Suppressor macrophage (primary cell): ENCODE measurements at places on chromosomes 6 and 20.

- no peak for DNase-seq
These were observed 391.9 kb downstream of the FRK start for GRCh38 chr6:115668781-115669180.

DNA sequence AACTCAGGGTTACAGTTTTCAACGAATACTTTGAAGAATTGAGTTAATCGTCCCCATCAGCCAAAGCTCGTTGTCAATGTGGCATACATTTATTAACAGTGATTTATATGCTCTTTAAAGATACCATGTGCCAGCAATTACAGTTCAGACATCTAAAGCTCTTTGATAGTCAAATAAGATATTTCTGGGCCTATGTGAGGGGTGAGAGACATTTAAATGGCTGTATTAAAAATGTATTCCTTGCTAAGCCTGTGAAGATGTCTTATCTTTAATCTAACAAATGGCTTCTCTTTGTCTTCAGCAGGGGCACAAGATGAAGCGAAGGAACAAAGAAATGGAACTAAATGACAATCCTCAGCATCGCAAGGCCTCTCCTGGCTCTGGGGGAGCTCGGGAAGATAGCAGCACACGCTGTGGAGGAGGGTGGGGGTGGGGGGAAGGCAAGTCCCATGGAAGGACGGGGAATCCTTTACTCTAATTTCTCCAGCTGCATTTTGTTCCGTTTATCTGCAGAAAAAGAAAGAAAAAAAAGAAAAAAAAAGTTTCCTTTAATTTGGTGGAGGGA lies 523.6 kb downstream of the KIF16B start:
- DNase-seq = no peak

- no peak for DNase-seq
These were observed 10.6 kb upstream of the IL17F start for GRCh38 chr6:52254731-52255378.

DNA sequence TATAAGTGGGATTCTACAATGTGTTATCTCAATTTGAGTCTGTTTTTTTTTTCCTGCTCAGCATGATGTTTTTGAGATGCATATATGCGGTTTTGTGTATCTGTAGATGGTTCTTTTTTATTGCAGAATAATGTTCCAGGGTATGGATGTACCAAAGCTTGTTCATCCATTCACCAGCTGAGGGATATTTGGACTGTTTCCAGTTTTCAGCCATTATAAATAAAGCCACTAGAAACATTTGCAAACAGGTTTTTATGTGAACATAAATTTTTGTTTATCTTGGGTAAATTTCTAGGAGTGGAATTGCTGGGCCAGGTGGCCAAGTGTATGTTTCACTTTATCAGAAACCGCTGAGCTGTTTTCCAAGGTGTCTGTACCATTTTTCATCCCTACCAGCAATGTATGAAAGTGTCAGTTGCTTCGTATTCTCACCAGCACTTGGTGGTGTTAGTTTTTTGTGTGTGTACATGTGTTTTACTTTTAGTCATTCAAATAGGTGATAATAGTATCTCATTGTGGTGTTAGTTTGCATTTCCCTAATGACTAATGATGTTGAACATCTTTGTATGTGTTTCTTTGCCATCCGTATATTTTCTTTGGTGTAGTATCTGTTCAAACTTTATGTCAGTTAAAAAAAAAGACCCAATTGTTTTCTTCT lies 124.2 kb downstream of the CEBPB start:
- no peak for DNase-seq

DNA sequence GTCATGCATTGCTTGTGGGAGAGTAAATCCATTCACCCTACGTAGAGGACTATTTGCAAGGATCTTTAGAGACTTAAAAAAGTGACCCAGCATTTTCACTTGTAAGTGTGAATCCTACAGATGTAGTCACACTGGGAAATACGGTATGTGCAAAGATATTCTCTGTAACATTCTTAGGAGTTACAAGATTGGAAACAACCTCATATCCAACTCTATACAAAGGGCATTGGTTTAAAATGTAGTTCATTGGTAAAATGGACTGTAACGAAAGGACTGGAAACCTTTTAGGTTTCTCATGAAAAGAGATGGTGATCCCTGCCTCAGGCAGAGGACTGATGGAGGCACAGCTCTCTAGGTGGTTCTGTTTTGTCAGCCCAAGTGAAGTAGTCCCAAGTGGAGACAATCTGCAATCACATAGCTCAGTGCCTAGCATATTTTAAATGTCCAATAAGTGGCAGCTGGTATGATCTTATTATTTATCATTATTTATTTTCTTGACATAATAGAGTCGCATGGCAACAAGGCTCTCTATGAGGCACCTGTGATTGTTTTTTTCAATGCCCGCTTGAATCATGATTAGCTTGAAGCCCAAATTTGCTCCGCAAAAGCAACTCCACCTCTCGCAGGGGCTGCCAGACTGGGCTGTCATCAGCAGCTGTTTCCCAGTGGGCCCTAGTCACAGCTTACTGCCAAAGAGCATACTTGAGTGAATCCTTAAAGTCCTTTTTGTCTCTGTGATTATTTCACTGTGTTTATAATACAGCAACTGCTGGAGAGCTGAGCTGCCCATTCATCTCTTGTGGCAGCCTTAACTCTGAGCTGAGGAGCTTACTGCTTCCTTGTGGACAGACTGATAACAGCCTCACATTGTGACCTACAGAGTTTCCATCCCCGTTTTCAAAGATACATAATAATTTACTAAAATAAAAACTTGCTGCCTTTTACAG lies 19.8 kb upstream of the ENPP1 start:
- no peak for DNase-seq

DNA sequence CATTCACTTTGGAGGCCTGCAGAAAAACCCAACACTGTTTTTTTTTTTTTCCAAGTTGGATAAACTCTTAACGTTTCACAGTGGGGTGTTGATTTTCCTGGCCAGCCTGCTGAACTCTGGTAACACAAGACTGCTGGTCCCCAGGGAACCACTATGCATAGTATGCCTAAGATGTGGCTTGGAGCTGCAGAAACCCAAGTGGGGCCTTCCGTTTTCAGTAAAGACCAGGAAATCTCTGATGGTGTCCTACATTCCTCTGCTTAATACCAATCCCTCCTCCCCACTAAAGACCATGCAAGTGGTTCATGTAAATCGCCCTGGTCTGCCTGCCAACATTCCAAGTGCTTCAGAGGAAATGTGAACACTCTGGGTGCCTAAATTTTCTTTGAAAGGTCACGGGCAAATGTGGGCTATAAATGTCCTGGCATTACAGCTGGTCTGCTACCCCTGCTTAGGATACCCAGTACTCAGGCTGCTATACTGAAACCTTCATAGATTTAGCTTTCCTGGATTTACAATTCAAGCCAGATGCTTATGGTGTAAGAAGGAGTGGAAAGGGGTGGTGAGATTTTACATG lies 615.4 kb downstream of the MAFB start:
- DNase-seq = no peak

DNA sequence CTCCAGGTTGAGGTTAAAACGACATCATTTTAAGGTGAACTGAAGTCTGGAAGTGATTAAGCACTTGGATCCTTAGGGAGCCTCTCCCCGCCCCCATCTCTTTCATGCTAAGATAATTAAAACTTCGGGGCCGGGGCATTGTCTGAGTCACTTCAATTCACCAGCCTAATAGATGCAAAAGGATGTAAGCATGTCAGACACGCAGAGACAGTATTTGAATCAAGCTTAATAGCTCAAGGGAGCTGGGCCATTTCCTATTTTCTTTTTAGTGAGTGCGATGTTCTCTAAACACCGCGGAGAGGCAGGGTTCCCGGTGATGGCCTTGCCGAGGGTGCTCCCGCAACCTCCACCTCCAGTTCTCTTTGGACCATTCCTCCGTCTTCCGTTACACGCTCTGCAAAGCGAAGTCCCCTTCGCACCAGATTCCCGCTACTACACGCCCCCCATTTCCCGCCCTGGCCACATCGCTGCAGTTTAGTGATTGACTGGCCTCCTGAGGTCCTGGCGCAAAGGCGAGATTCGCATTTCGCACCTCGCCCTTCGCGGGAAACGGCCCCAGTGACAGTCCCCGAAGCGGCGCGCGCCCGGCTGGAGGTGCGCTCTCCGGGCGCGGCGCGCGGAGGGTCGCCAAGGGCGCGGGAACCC lies 516 bp upstream of the IRF4 start:
- peak; percentile 30 for DNase-seq

DNA sequence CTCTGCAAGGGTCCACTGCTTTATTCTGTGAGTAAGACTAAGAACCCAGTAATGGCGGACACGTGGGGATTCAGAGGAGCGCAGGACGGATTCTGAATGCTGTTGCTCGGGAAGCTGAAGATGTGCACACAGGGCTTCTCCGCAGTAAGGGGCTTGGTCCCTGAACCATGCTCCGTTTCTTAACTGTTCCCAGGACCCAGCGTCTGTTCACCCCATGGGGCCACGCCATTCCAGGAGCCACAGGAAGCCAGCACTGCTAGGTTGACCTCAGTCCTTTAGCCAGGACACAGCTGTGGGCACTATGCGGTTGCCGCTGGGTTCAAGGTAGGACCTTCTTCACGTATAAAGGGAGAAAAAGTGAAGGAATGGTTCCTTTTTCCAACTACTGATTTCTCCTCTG lies 59.8 kb downstream of the IRF4 start:
- DNase-seq = no peak

DNA sequence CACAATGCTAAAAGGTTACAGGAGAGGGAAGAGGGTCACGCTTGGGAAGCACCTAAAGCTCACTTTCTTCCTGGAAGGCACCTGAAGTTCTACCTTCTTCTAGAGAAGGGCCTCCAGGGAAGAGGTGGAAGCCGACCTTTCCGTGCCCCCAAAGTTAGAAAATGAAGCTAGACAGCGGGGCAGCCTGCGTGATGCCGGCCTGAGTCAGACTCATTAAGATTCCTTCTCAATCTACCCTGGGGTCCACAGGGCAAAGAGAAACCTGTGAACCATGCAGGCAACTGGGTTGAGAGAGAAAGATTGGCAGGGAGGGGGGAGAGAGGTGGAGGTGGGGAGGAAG lies 54.8 kb upstream of the CCDC167 start:
- no peak for DNase-seq

- DNase-seq = no peak
These were observed 88.7 kb downstream of the PLCB1 start for GRCh38 chr20:8220716-8221115.

GRCh38 chr20:6765469-6766058 lies 1.9 kb upstream of the BMP2 start:
- DNase-seq = peak; percentile 54

GRCh38 chr20:56438284-56438683 lies 26.2 kb downstream of the CASS4 start:
- DNase-seq = no peak

DNA sequence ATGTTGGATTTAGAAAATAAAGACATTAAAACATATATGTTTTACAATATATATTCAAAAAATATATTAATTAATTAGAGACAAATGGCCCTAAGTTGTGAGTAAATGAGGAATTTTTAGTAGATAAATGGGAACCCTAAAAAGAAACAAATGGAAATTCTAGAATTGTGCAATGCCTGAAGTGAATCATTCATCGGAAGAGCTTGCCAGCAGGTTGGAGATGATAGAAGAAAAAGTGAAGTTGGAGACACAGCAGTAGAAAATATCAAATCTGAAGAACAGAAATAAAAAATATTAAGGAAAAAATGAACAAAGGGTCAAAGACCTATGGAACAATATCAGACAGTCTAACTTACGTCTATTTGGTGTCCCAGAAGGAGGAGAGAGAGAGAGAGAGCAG lies 109.4 kb upstream of the NEDD9 start:
- DNase-seq = no peak

DNA sequence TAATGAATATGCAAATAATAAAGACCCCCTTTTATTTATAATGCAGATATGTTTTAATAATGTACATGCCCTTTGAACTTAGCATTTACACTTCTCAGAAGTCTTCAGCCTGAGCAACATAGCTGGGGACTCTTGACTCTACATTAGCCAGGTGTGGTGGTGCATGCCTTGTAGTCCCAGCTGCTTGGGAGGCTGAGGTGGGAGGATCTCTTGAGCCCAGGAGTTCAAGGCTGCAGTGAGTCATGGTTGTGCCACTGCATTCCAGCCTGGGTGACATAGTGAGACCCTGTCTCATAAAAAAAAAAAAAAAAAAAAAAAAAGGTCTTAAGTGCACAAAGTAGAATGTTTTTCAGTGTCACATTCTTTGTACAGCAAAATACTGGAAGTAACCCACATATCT lies 17.3 kb upstream of the MAPK13 start:
- no peak for DNase-seq

- no peak for DNase-seq
These were observed 7.0 kb upstream of the ZNFX1 start for GRCh38 chr20:49284818-49285217.

- DNase-seq = no peak
These were observed 80.2 kb downstream of the GRM4 start for GRCh38 chr6:34065466-34066217.

GRCh38 chr20:11921321-11921720 lies 3.6 kb downstream of the BTBD3 start:
- DNase-seq = no peak

GRCh38 chr20:1627200-1627550 lies 7.4 kb upstream of the SIRPB1 start:
- no peak for DNase-seq

- DNase-seq = no peak
These were observed 64.8 kb downstream of the SYNJ2 start for GRCh38 chr6:158046201-158047126.

- no peak for DNase-seq
These were observed 5.4 kb upstream of the POU3F2 start for GRCh38 chr6:98828941-98829411.

GRCh38 chr20:10171864-10172751 lies 46.5 kb upstream of the SNAP25 start:
- peak; percentile 71 for DNase-seq

DNA sequence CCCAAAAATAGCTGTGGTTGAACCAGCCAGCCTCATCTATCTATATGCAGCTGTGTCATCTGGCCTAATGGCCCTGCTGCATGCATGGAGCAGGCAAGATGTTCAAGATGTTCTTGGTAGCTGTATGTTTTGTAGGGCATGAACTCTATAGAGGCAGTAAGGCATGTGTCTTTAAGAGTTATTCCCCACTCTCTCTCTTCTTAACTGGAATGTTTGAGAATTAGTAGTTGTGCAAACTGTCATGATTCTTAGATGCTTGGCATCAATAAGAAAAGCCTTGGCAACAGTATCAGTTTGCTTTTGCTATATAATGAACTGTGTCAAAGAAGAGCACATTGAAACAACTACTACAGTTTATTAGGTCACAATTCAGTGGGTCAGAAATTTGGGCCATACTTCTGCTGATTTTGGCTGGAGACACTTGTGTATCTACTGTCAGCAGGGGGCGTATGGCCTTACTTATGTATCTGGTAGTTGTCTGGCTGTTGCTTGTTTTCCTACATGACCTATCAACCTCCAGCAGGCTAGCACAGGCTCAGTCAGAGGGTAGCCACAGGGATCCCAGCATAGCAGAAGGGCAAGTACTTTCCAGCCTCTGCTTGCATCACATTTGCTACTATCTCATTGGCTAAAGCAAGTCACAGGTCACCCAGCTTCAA lies 56.1 kb upstream of the LAMP5 start:
- DNase-seq = peak; percentile 68
